ENCODE measurements at places on chromosomes 3 and 15.
A peak's percentile ranks its signal among the peaks of the same experiment; 100 is the strongest.

- peak; percentile 40 for DNase-seq
Observed at GRCh38 chr15:59691194-59691805, 2.2 kb upstream of the BNIP2 start.

GRCh38 chr15:100767001-100767825 lies 112.4 kb upstream of the ALDH1A3 start:
- DNase-seq: no peak

DNA sequence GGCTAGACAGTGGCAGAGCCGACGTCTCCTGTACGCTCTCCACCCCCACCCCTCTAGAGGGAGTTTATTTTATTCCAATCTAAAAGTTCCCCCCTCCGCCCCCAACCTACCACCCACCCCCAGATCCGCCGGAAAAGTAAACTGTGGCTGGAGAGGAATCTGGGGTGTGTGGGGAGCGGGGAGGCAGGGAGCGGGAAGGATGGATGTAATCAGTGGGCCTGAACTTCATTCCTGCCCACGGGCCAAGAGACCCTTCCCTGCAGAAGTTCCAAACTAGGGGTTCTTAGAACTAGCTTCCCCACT lies 537 bp upstream of the CSRNP1 start:
- no peak for DNase-seq

GRCh38 chr3:5071061-5071460 lies 51.0 kb upstream of the ARL8B start:
- no peak for DNase-seq

GRCh38 chr3:123157598-123158287 lies 44.0 kb upstream of the SEC22A start:
- DNase-seq: no peak

DNA sequence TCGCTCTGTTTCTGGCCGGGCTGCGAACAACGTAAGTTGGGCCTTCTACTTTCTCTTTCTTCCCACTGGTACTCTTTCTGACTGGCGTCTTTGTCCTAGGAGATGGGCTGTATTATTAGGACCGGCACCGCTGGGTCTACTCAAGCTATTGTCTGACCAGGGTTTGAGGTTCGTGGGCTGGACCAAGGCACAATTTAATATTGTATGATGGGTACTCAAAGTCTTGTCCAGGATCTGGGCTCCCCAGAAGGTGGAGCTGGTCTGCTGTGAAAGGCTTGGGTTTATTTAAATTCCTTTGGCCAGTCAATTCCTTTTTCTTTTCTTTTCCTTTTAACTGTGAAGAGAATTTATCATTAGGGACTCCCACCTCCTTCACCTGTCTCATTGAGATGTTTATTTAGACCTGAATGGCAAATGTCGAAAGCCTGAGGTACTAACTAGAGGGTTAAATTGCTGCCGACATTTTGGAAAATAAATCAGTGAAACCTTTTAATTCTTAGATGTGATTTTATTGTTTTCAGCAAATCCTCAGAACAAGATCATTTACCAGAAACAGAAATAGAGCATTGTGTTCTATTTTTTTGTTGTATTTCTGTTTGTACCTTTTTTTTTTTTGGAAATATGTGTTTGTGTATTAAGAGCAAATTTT lies 410 bp downstream of the LRRC49 start:
- no peak for DNase-seq

DNA sequence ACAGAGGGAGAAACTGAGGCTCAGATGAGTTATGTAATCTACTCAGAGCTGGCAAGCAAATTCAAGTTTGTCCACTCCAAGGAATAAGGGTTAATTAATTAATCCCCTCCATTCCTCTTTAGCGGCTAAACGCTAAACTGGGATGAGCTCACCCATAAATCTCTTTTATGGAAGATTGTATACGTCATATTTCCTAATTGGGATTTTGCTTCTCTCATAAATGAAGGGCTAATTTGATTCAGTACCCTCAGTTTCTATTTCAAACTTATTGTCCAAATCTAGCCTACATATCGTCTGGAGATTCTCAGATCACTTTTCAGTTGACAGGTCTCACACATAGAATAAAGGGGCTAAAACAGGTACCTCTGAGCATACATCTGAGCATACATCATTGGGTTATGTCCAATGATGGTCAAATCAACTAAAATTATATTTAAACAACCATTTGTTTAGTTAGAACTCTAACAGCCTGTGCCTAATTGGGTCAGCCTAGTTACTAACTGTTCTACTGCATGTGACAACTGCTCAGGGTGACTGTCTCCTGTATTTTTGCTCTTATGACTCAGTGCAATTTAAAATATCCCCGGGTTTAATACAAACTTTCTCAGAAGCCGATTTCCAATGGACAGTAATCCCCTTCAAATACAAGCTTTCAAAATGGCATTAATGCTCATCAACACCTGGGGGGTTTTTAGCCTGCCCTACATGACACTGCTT lies 57.6 kb upstream of the PLXND1 start:
- DNase-seq: no peak

DNA sequence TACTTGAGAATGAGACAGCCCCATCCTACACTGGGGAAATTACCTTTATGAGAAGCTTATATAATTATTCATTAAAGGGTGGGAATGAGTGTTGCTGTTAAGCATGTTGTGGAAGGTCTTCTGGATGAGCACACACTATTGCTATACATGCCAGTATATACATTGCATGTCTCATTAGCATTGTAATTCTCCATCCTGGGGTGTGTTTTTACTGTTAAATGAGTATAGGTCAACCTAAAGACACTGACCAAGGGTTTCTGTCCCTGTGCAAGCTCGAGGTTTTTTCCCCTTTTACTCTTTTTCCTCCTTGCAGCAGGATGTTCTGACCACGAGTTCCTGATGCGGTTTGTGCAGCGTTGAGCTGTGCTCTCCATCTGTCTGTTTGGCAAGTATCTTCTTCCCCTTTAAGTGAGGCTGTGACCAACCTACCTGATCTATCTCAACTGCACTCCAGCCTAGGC lies 7.2 kb upstream of the IVD start:
- DNase-seq: no peak

DNA sequence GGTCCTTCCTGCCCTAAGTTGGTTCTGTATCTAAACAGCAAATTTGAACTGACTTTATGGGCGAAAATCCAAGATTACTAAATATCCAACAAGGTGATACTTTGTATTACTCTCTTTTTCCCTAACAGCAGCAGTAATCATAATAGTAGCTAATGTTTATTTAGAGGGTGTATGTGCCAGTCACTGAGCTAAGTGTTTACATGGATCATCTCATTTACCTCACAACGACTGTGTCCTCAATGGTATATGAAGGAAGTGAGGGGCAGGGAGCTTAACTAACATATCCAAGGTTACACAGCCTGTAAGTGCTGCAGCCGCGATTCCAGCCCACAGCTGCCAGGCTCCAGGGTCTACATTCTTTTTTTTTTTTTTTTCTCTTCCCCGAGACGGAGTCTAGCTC lies 10.3 kb upstream of the LRRC34 start:
- no peak for DNase-seq

DNA sequence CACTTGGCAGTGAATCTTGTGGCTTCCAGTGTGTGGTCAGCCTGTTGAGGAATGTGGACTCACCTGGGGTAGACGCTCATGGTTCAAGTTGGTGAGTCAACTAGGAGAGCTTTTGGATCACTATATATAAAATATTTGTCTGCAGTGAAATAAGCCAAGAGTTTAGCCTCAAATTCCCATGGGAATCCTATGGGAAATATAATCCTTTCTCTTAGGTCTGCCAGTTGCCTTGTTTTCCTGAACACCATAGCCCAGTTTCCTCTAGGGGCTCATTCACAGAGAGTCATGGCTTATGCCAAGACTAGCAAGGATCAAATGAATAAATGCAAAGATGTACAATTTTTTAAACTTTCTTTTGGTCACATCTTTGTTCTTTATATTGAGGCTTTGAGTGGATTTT lies 100.1 kb upstream of the NPHP3 start:
- DNase-seq: no peak

- DNase-seq: peak; percentile 60
Observed at GRCh38 chr3:143433787-143434378, 314.3 kb downstream of the CHST2 start.

- DNase-seq: no peak
Observed at GRCh38 chr3:133388696-133389395, 11.0 kb upstream of the BFSP2 start.

- no peak for DNase-seq
Observed at GRCh38 chr3:193996221-193996620, 139.7 kb upstream of the HES1 start.

GRCh38 chr3:33491721-33492120 lies 51.5 kb upstream of the UBP1 start:
- no peak for DNase-seq

- DNase-seq: no peak
Observed at GRCh38 chr3:143298380-143298779, 178.8 kb downstream of the CHST2 start.

DNA sequence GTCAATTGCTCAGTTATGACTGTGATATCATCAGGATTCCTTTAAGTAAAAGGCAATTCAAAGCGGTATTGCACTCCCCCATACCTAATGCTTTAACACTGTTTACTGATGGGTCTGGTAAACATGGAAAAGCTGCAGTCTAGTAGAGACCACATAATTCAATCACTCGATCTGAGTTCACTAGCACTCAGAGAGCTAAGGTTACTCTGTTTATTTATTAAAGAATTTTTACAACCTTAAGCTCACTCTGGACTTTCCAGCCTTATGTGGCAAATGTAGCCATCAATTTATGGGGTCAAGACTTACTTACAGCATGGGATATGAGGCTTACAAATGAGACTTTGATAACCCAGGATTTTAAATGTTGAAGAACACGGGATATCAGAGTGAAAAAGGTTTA lies 18.4 kb upstream of the CCR2 start:
- DNase-seq: no peak

DNA sequence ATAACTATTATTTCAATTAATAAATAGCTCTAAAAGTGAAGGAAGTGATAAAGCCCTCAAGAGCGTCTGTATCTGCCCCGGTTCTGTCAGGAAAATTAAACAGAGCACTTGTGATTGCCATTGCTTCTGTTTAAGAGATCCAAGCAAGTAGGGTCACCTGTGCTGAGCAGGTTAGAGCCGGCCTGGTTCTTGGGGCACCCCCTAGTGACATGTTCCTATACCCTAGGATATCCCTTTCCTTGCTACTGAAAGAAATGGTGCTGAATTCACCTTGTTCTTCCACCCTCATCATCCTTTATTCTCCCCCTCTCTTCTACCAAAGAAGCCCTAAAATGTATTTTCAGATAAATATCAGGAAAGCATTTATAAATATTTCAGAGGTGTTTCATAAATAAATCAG lies 323.5 kb downstream of the RORA start:
- no peak for DNase-seq

DNA sequence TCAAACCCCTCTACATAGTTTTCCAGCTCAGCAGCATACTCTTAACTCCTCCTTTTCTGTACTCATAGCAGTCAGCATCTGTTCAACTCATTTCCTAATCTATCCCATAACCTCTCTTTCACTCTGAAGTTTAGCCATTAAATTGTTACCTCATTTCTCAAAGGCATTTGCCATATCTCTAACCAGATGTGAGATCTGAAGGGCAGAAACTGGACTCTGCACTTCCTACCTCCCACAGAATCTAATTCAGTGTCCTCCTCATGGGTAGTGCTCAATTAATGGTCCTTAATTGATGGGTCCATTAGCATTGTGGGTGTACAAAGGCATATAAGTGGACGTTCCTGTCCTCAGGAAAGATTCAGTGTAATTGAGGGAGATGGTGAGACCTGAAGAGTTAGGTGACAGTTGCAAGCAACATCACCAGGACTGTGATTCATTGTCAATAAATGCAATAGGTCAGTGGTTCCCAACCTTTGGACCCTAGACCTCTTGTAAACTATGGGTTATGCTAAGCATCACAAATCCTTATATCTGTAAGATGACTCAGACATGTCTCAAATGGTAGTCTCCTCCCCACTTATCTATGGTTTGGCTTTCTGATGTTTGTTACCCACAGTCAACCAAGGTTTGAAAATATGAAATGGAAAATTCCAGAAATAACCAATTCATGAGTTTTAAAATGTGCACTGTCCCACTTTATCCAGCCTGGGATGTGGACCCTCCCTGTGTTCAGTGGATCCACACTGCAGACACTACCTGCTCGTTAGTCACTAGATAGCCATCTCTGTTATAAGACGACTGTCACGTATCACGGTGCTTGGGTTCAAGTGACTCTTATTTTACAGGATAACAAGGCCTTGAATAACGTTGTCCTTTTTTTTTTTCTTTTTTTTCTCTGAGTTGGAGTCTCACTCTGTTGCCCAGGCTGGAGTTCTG lies 25.0 kb upstream of the UACA start:
- no peak for DNase-seq

DNA sequence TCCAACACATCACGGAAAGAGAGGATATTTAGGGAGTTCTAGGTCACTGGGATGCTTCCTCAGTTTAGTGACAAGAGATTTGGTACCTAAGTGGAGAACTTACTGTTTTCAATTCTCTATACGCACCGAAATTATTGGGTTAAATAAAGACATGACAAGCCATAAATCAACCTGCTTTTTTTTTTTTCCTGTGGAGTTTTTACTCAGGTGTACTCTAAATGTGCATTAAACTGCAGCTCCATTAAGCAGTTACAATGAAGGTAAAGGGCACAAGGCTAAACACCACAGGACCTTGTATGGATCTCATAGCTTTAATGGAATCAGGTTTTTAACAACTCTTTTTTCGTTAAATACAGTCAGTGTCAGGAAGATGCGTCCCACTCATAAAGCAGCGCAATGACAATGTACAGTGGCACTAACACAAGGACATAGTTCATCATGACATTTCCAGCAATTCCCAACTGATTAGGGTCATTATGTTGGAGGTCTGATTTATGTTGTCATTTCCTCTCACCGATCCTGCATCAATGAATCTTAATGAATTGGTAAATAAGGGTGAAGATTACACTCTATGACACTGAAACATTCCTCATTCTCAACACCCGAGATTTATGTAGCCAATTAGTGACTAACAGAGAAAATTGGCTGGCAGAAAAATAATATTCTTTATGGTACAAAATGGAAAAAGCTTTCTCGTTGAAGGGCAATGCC lies 355.2 kb downstream of the FOXP1 start:
- DNase-seq: no peak

DNA sequence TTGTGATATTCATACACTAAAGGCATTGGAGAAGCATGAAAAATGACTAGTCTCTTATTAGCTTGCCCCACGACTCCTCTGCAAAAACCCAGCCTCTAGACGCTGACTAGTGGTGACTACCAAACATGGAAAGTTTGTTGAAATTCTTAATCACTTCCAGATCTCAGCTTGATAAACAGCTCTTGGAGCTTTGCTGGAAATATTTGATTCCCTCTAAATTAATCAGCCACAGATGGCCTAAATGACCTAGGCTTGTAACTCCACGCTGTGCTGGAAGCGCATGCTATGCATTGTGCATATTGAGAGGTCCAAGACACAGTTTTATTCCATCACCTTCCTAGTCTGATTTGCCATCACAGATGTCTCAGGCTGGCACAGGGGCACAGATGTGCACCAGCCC lies 244.7 kb upstream of the ST8SIA2 start:
- DNase-seq: no peak
